WTC11 (cell line): ENCODE measurements at places on chromosomes 13 and 19.

GRCh38 chr13:77807431-77808135 lies 110.1 kb downstream of the SLAIN1 start:
- DNase-seq = no peak

GRCh38 chr13:47426126-47426849 lies 529.4 kb upstream of the HTR2A start:
- no peak for DNase-seq

DNA sequence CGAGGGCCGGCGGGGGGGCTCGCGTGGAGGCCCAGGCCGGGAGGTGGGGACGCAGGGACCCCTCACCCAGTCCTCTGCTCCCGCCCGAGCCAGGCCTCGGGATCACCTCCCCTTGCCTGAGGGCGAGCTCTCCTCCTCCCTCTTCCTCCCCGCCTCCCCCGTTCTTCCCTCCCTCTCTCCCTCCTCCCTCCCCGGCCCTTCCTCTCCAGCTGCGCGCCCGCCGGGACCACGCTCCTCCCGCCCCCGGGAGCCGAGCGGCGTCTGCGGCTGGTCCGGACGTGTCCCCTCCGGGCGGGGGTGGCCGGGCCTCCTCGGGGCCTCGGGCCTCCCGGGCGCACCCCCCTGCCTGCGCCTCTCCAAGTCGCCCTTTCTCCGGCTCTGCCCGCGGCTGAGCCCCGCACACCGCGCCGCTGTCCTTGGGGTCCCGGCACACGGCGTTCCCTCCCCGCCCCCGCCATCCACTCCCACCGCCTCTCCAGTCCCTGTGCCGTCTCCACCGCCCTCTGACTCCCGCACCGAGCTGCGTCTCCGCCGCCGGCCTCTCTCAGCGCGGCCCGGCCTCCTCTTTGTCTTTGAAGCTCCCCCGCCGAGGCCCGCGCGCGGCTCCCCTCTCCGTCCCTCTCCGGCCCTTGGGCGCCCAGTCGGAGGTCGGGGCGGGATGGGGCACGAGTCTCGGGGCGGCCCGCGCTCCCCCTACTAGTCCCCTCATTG lies 5.7 kb downstream of the SOX1 start:
- DNase-seq = peak; percentile 83

- no peak for DNase-seq
Observed at GRCh38 chr13:33287142-33287882, 1.8 kb upstream of the STARD13 start.

- no peak for DNase-seq
Observed at GRCh38 chr19:46917002-46917401, 56.2 kb downstream of the ARHGAP35 start.

- no peak for DNase-seq
Observed at GRCh38 chr13:58025821-58026220, 394.3 kb downstream of the PCDH17 start.

GRCh38 chr13:45370922-45371406 lies 30.0 kb upstream of the TPT1 start:
- DNase-seq = peak; percentile 90

- no peak for DNase-seq
Observed at GRCh38 chr13:108272333-108272732, 2.8 kb downstream of the TNFSF13B start.

DNA sequence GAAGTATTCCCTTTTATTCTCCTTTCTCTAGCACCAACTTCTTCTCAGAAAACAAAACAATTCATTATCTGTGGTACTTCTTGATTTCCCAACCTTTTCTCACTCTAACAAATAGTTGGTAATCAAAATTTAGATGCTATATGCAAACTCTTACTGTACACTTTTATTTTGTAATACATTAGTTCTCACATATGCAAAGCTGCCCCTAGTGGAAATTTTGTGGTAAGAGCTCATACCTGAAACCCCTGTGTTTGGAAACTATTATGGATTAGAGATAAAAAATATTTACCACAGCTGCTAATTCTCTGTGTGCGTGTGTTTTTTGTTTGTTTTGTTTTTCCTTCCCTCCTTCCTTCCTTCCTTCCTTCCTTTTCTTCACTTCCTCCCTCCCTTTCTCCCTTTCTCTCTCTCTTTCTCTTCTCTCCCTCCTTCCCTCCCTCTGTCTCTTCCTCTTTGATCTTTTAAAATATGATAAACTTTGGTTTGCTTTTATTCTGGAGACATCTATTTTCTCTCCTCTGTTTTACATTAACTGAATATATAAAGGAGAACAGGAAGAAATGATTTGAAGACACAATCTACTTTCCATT lies 537.4 kb downstream of the SLITRK6 start:
- no peak for DNase-seq

DNA sequence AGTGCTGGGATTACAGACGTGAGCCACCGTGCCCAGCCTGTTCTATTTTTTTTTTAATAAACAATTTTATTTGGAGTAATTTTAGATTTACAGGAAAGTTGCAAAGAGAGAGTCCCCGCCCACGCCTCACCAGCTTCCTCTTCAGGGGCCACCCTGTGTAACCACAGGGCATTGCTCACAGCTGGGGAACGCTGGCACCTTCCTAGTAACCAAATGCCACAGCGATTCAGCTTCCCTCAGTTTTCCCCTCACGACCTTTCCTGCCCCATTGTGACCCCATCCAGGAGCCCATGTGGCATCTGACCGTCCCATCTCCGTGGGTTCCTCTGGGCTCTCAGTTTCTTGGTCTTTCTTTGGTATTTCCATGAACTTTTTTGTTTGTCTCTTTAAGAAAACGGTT lies 83.9 kb downstream of the GNG7 start:
- no peak for DNase-seq

- no peak for DNase-seq
Observed at GRCh38 chr13:29852472-29853054, 2.1 kb upstream of the UBL3 start.

DNA sequence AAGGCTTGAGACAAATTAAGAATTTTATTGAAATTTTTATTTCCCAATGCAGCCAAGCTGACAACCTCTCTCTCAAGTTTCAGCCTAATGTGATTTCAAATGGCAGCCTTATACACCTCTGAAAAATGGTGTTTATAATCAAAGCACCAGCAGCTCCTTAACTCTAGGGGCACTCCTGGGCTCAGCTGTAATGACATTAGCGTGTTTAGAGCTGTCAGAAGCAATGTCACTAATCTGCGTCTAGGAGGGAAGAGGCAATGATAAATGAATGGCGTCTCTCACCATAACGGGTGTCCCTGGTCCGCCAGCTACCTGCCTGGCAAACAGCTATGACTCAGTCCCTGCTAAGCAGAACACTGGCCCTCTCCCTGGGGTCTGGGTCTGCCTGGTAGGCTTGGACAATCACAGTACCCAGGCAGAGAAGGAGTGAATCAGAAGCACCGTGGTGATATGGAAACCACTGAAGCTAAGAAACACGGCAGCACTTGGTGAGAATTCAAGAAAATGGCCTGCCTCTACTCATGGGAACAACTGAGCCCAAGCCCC lies 131.8 kb upstream of the VSTM2B start:
- no peak for DNase-seq

- no peak for DNase-seq
Observed at GRCh38 chr13:113046883-113047244, 58.7 kb upstream of the F7 start.

DNA sequence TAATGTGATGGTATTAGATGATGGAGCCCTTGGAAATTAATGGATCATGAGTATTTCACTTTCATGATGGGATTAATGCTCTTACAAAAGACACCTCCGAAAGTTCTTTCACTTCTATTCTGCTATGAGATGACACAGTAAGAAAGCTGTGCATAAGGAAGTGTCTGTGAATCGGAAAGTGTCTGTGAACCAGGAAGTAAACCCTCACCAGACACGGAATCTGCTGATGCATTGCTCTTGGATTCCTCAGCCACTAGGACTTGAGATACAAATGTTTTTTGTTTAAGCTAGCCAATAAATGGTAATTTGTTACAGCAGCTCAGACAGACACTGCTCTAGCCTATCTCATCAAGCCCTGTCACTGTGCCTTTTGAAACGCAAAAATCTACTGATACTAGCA lies 440.4 kb upstream of the PRR20A start:
- DNase-seq = no peak
